ENCODE measurements at places on chromosomes 1 and 21.

DNA sequence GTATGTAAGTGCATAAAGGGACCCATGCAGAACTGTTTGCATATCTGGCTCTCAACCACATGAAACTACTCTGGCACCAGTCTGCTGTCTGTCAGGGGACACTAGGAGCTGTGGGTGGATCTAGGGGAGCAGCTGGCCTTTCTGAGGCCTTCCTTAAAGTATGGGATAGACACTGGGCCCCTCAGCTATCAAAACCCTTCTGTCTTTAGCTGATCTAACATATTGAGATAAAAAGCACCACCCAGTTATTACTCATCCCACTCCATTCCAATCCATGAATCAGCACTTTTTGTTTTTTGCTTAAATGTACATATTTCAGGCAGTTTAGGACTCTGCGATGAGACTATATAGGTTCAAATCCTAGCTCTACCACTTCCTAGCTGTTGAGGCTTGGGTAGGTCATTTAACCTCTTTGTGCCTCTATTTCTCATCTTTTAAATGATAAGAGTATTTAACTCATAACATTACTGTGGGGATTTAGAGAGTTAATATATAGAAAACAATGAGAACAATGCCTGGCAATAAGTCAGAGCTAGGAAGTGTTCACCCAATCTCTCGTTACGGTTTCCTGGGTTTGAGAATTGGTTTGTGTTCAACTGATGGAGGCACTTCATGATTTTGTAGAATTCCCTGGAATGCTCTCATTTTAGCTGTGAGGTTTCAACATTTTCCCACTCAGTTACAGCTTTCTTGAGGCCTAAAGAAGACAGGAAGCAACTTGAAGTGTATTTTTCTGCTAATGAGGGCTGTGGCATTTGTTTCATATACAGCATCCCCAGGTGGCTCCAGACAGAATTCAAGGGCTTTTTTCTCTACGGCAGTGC, 68.9 kb downstream of the LRIG2 start:
- H3K27ac ChIP-seq, result no peak overlapping the region
- H3K36me3 ChIP-seq, result no peaks in the 10 kb centered on the region
- peaks cover 3% of the 10 kb centered on the region for H3K4me1 ChIP-seq
- no peaks in the 10 kb centered on the region for H3K27me3 ChIP-seq
- H3K4me3 ChIP-seq, result no peak overlapping the region
- no peak for DNase-seq

DNA sequence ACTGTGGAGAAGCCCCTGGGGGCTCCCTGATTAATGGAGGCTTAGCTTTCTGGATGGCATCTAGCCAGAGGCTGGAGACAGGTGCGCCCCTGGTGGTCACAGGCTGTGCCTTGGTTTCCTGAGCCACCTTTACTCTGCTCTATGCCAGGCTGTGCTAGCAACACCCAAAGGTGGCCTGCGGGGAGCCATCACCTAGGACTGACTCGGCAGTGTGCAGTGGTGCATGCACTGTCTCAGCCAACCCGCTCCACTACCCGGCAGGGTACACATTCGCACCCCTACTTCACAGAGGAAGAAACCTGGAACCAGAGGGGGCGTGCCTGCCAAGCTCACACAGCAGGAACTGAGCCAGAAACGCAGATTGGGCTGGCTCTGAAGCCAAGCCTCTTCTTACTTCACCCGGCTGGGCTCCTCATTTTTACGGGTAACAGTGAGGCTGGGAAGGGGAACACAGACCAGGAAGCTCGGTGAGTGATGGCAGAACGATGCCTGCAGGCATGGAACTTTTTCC, 24.8 kb downstream of the PCSK9 start:
- DNase-seq, result no peak
- H3K27me3 ChIP-seq, result no peaks in the 10 kb centered on the region
- H3K4me1 ChIP-seq, result no peaks in the 10 kb centered on the region
- H3K4me3 ChIP-seq, result no peak overlapping the region

DNA sequence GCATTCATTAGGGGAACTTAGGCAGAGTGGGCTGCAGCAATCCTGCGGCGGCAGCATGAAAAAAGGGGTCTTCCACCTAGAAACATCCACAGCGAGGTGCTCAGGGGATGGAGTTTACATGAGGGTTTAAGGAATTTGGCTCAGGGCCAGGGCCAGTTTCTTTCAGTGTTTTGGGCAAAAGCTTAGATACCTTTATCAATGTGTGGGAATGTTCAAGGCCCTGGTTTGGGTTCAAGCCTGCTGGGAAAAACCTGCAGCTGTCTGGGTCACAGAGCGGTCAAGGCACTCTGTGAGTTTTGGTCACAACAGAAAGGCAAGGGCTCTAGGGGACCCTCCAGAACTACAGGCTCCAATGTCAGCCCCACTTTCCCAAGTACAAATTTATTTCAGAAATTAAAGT, 230.3 kb downstream of the DISC1 start:
- H3K27ac ChIP-seq, result no peak overlapping the region
- no peaks in the 10 kb centered on the region for H3K27me3 ChIP-seq
- no peak for DNase-seq
- no peaks in the 10 kb centered on the region for H3K36me3 ChIP-seq
- no peak overlapping the region for H3K4me3 ChIP-seq
- H3K4me1 ChIP-seq, result peaks cover 1% of the 10 kb centered on the region

DNA sequence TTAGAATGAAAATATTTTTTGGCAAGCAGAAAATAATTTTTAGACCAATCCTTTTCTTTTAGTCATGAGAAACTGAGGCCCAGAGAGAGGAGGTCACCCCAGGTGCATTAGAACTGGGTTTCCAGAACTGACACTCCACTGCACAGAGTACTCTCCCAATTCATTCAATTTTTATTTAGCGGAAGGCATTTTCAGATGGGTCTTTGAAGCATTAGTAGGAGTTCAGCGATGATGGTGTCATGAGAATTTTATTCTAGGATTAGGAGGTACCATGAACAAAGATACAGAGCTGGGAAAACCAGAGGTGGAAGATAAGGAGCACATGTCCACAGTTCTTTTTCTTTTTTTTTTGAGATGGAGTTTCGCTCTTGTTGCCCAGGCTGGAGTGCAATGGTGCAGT, 2.3 kb downstream of the PCSK9 start:
- peaks cover 7% of the 10 kb centered on the region for H3K27me3 ChIP-seq
- H3K36me3 ChIP-seq, result no peaks in the 10 kb centered on the region
- no peak overlapping the region for H3K27ac ChIP-seq

DNA sequence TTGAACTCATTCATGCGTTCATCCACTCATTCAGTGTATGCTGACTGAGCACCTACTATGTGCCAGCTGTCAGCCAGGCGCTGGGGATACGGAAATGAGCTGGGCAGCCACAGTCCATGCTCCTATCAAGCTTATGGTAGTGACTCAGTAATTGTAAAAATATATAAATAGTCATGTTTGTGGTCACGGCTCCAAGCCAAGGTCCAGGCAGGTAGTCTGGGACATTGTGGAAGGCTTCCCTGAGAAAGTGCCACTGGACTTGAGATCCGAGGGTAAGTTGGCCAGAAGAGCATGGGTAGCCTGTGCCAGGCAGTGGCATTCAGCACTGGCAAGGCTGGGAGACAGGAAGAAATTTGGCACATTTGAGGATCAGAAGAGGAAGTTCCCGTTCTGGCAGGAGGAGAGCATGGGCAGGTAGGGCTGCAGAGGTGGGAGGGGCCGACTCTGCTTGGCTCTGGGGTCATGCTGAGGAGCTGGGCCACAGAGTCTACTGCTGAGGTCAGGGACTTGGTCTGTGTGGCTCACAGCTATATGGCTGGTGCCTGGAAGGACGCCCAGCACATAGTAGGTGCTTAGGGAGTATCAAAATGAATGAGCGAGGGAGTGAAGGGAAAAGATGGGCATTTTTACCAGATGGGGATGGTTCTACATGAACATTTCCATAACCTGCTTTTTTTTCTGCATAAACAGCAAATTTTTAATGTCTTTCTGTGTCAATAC, 6.9 kb downstream of the PTPRF start:
- peaks cover 17% of the 10 kb centered on the region for H3K36me3 ChIP-seq
- no peaks in the 10 kb centered on the region for H3K27me3 ChIP-seq
- DNase-seq, result no peak
- no peak overlapping the region for H3K27ac ChIP-seq

DNA sequence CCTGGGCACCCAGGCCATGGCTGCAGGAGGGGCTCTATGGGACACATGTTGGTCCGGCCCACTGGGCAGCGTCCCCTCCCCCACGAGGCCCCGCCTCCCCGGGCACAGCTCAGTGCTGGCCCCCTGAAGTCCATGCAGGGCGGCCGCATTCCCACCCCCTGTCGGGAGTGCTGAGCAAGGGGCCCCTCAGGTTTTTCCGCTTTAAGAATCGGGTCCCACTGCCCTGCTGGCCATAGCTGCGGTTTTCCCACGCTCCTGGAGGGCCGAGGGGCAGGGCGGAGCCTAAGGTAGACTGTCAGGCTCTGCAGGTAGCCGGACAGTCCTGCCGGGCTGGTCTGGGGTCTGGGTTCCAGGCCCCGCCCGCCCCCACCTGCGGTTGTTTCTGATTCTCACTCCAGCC, 43.5 kb upstream of the CCDC27 start:
- no peaks in the 10 kb centered on the region for H3K36me3 ChIP-seq
- no peak overlapping the region for H3K4me3 ChIP-seq
- no peak overlapping the region for H3K27ac ChIP-seq
- peaks cover 18% of the 10 kb centered on the region for H3K27me3 ChIP-seq

Measured in neuronal stem cell (in vitro differentiated cells).